GM06990 (cell line): ENCODE measurements at places on chromosomes 4 and X.

DNA sequence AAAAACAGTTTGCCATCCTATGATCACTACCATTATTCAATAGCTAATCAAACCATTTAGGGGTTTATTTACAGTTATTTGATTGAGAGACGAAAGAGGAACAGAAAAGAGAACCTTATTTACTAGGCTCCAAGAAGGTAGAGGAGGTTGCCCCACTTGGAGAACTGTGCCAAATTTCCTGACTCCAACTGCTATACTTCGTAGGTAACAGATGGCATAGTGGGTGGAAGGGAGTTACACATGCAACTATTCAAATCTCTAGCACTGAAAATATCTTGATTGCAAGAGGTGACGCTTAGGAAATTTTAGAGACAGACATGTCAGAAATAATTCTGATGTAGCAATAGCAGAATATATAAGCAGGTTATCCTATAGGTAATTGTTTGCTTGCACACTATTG, 38.0 kb upstream of the TMPRSS11F start:
- no peak for DNase-seq

DNA sequence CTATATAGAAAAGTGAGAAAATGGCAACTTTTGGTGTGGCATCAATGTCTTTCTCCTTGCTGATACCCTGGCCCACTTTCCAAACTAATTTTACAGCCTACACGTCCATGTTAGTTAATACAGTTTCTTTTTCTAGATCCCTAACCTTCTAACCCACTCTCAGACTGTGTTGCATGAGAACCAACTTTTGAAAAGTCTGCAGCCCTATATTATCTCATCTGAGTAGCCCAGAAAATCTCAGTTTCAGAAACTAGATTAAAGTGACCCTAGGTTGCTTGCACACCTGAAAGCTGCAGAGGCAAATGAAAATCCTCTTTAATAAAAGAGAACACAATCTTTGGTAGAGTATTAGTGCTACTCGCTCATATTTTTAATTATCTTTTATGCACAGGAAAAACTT, 371.6 kb upstream of the EMCN start:
- no peak for DNase-seq

GRCh38 chr4:84690481-84690880, 107.6 kb downstream of the CDS1 start:
- DNase-seq = no peak

- DNase-seq = no peak
These were observed 146.1 kb downstream of the CBR4 start for GRCh38 chr4:168863719-168864647.

GRCh38 chrX:2466876-2467656, 33.7 kb downstream of the DHRSX start:
- DNase-seq = no peak

- DNase-seq = no peak
These were observed 270.2 kb downstream of the PAPSS1 start for GRCh38 chr4:107449611-107450369.

DNA sequence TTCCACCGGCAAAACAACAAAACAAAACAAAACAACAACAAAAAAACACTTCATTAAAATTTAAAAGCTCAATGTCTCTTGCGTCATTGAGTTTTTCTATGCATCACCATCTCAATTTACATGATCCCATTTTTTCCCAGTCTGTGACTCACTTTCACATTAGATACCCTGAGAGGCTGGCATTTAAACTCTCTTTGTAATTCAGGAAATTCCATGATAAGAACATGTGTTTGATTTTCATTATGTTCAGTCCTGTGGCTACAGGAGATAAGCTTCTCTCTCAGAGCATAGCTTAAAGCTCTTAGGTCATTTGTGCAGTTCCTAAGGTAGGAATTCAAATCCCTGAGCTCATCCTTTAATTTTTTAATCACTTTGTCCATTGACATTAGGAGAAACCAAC, 104.6 kb downstream of the NBDY start:
- DNase-seq = no peak

DNA sequence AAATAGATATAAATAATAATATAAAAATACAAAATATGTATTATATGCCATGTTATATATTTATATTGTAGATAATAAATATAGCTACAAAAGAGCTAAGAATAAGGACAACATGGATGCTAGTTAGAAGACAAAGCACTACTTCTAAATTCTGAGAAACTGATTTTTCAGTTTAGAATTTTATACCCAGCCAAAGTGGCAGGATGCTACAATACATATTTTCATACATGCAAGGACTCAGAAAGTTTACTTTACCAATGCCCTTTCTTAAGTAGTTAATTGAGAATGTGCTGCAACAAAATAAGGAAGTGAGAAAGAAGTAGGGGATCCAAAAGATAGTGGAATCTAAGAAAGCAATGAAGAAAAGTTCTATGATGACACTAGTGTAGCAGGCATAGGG, 64.5 kb downstream of the PDE5A start:
- DNase-seq = no peak

DNA sequence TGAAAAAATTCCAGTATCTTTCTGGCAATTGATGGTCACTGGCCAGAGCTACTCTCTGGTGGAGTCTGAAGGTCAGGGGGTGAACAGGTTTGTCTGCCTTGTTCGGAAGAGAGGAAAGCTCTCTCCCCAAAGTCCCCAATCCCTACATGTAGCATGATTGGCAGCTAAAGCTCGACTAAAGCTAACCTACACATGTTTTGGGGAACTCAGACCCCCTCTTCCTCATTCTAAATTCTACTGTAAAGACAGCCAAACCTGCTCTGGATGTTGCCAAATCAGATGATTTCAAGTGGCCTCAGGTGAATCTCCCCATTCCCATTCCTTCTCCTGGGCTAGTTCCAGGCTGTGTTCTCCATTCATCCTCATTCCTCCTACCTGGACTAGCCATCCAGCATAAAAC, 84.1 kb downstream of the MSN start:
- no peak for DNase-seq

- DNase-seq = no peak
These were observed 57.3 kb downstream of the AGA start for GRCh38 chr4:177384856-177385397.

GRCh38 chr4:76804096-76804495, 93.8 kb downstream of the SOWAHB start:
- DNase-seq = no peak

- no peak for DNase-seq
These were observed 2361.9 kb downstream of the ARAP2 start for GRCh38 chr4:33882246-33882990.

GRCh38 chr4:116438981-116439729, 646.2 kb downstream of the TRAM1L1 start:
- no peak for DNase-seq

- no peak for DNase-seq
These were observed 36.1 kb upstream of the DOCK11 start for GRCh38 chrX:118459494-118459893.

DNA sequence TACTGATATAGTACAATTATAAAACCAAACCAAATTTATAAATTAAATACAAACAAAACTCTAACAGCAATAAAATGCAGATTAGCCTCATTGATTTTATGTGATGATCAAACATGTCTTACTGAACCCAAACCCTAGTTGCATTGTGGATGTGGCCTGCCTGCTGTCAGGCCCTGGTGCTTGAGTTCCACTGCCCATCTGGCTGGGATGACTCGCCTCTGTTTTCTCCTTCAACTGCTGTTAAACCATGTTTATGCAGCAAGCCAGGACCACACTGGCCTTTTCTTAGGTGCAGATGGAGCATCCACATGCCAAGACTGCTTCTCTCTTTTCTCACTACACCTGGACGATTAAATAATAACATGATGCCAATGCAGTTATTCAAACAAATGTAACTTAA, 22.6 kb downstream of the NAP1L5 start:
- DNase-seq = no peak

GRCh38 chrX:48683411-48683982, at the start of gene WAS:
WAS (plus strand) TSS chrX:48683799; CDS start chrX:48683854, 55 bp downstream.
- peak; percentile 68 for DNase-seq

- DNase-seq = no peak
These were observed 23.4 kb downstream of the FBXW7 start for GRCh38 chr4:152512483-152512882.

- no peak for DNase-seq
These were observed 136.0 kb upstream of the PABPC4L start for GRCh38 chr4:134337574-134337973.

GRCh38 chrX:71579136-71579989, 1.1 kb downstream of the GCNA start:
- DNase-seq = no peak

DNA sequence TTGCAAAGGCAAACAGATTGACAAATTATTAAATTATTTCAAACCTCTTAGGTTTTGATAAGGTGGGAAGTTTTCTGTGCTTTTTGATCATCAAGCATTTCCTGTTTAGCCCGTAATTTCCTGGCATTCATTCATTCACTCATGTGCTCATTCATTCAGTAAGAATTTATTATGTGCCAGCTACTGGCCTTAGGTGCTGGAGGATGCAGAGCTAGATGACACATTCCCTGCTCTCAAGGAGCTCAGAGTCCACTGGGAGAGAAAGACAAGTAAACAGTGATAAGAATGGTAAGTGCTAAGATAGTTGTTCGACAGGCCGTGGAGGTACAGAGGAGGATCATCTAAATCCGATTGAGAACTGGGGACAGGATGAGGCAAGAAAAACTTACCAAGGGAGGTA, 153.0 kb downstream of the DCTD start:
- DNase-seq = no peak

DNA sequence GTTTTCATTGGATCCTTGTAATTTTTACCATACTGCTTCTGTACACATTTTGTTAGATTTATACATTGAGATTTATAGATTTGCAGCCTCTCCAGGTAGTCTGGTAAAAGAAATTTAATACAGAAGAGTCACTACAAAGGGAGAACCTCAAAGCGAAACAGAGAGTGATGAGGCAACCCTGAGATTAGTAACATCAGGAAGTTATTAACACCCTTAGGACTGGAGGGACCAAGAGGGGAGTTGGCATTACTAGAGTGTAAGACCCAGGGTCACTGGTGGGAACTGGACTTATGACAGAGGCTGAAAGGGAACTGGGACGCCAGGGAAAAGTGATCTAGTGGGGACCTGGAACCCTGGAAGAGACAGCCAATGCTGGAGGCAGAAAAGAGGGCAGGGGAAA, 20.6 kb upstream of the MAML3 start:
- DNase-seq = no peak

DNA sequence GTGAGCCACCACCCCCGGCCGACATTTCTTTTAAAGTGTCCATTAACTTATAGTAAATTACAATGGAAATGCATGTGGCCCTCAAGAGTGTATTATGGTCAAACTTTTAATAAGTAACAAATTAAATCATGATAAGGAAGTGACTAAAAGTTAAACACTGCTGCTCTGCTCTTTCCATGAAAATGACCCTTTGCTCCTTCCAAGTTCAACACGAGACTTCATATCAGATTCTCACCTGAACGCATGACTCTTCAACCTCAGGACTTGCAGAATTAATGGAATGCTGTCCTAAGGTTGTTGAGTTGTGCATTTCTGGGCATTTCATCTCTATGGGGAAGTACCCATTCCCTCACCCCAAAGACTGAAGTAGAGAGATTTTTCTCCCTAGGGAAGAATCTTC, 27.1 kb downstream of the AWAT2 start:
- DNase-seq = no peak

DNA sequence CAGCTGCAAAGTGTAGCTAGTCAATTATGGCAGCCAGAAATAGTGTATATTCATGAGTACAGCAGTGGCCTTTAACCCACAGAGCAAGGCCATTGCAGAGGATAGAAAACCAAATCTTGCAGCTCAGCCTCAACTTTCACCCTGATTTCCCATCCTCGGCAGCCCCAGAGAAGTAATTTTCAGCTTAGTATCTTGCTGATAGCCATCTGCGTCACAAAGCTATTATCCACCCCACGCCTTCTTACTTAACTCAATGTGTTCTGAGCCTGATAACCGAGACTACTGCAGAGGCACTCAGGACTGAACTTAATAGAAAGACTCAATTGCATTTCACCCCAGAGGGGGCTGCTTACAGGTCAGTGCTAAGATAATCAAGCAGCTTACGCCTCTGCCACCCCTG, 174.5 kb upstream of the MAOA start:
- no peak for DNase-seq

GRCh38 chr4:40305328-40306170, 29.6 kb upstream of the CHRNA9 start:
- peak; percentile 82 for DNase-seq

DNA sequence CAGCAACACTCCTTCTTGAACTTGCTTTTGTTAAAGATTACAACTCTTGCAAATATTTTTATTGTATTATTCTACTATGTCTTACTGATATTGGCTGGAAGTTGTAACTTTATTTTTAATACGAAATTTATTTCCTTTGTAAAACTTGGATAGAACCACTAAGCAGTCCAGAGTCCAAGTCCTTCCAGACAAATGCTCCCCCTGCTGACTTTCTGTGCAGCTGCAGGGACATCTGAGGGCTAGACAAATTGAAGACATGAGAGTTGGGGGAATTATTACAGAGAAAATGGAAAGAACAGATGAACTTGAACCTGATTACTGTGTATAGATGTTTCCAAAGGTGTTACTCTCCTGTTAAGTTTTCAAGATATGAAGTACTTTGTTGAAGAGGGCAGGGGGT, 238.8 kb downstream of the GRIA3 start:
- no peak for DNase-seq
